Testis (tissue), 5 donors: ENCODE measurements at places on chromosomes 4 and X. TPM values are rescaled to one million over a fixed set of nuclear protein-coding genes. Genes with fewer than 3 reads are reported as not detected.

The TMEM128 gene
- polyA plus RNA-seq: 47.4 TPM

The HS3ST1 gene
- 1.2 TPM for polyA plus RNA-seq

GRCh38 chrX:1555370-1555769 is 18.4 kb upstream of the P2RY8 start:
- no peak for DNase-seq
- H3K4me3 ChIP-seq: no peak overlapping the region
- H3K27me3 ChIP-seq: no peaks in the 10 kb centered on the region
- H3K4me1 ChIP-seq: no peaks in the 10 kb centered on the region
- H3K27ac ChIP-seq: no peak overlapping the region
- no peaks in the 10 kb centered on the region for H3K36me3 ChIP-seq

- H3K36me3 ChIP-seq: no peaks in the 10 kb centered on the region
- H3K4me1 ChIP-seq: peaks cover 11% of the 10 kb centered on the region
- DNase-seq: peak; percentile 57
- H3K4me3 ChIP-seq: no peak overlapping the region
- no peak overlapping the region for H3K27ac ChIP-seq
Observed at GRCh38 chr4:123304151-123304964, 92.2 kb upstream of the SPRY1 start.

GRCh38 chr4:140839406-140839805 is 83.2 kb upstream of the TBC1D9 start:
- no peaks in the 10 kb centered on the region for H3K27me3 ChIP-seq
- no peaks in the 10 kb centered on the region for H3K36me3 ChIP-seq
- H3K27ac ChIP-seq: no peak overlapping the region
- H3K4me3 ChIP-seq: no peak overlapping the region
- DNase-seq: no peak

DNA sequence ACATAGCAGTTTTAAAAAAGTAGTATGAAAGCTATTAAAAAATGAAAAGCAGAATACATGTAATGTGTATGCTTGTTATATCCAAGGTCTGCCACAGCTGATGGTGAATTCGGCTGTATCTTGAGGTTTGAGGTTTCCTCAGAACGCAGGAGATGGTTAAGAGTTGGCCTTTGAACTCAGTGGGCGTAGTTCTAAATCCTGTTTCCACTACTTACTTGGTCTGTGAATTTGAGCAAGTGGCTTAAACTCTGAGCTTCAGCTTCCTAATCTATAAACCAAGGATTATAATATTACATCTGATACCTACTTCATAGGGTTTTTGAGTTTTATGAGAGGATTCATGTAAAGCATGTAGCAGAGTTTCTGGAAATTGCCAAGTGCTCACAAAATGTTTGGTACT is 125.2 kb downstream of the STIM2 start:
- no peaks in the 10 kb centered on the region for H3K27me3 ChIP-seq
- H3K4me3 ChIP-seq: no peak overlapping the region
- no peak overlapping the region for H3K27ac ChIP-seq
- H3K36me3 ChIP-seq: no peaks in the 10 kb centered on the region
- no peaks in the 10 kb centered on the region for H3K4me1 ChIP-seq

The ZNF718 gene
- 6.8 TPM for polyA plus RNA-seq
